ENCODE measurements at places on chromosomes 5 and 9.

GRCh38 chr9:36029765-36030528 lies 6.8 kb upstream of the RECK start:
- DNase-seq = no peak

DNA sequence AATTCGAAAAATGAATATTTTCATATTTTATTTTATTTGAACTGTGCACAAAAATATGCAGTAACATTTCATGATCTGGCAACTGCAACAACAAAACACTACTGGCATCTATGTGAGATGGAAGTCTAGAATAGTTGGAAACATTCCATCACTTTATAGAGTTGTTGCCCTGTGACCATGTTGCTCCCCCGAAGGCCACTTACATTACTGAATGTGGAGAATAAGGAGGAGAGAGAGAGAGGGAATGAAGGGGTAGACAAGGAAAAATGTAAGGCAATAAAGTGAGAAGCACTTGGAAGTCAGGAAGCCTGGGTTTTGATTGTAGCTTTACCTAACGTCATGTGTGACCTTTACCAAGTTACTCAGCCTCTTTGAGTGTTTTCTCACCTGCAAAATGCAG lies 437.2 kb upstream of the EDIL3 start:
- no peak for DNase-seq

DNA sequence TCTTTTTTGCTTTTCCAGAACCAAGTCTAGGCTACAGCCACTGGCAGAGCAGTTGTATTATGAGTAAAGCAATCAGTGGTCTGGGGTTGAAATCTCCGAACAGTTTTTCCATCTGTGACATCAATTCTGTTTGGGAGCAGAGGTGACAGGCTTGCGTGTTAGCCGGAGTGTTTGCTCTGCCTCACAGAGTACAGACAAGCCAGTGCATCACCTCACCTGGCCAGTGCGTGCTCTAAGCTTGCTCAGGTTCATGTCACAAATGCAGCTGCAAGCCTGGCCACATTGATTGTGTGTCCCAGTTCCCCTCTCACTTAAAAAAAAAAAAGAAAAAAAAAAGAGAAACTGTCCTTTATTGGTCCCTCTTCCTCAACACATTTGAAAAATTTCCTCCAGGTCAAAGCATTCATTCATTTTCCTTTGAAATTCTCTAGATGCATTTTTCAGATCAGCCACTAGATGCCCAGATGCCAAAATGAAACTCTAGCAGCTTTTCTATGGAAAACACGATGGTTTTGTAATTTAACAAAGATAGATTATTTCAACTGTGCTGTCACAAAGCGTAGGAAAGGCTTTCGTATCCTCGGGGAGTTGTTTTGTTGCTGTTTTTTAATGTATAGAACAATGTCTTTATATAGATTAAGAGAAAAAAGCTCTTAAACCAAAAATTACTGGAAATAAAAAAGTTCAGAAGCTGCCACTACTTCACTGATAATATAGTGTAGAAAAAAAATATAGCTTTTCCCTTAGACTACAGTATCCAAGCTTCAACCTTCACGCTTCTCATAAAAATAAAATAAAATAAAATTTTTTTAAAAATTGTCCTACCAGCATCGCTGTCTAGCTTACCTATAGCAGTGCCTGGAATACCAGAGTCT lies 585.5 kb downstream of the TLE1 start:
- DNase-seq = no peak

- no peak for DNase-seq
Measured at GRCh38 chr9:73683862-73684591, 532.4 kb downstream of the ANXA1 start.

DNA sequence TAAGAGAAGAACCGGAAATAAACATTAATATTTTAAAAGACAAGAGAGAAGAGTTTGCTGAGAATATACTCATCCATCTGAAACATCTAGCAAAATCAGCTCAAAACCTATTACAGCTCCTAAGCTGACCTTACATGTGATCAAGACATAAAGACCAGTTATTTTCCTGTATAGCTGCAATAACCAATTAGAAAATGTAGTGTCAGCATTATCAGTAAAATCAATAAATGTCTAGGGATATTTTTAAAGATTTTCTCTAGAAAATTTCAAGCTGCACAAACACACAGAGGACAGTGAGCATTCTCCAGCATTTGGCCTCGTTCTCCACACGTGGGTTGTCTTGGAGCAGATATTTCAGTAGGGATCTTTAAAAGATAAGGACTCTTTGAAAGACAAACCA lies 127.6 kb upstream of the CACNA1B start:
- DNase-seq = no peak

DNA sequence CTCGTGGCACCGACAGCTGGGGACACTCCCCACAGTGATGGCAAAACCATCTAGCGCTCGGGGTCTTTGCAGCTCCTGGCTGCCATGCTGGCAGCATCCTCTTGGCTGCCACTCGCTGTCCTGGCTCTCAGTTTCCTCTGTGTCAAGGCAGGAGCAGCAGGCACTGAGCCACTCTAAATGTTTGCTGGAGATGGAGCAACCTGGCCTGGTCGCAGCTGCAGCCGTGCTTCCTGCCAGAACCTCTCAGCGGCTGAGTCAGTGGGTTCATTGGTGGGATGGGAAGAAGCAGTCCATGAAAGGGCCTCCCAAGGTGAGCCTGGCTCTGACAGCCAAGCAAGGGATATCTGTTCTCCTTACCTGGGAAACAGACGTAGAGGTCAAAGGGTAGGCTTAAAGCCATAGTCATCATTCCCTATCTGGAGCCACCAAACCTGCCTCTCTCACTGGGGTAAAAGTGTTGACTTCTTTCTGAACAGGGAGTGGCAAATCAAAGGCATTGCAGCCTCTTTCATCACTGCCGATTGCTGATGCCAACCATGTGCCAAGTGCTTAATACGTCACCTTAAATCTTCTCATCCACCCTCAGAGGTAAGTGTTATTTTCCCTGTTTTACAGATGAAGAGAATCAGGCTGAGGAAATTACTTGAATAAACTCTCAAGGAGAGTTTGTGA lies 304.8 kb upstream of the ZNF462 start:
- DNase-seq = no peak

GRCh38 chr9:136728080-136728547 lies 14.6 kb downstream of the LCN10 start:
- peak; percentile 98 for DNase-seq

GRCh38 chr5:63697811-63698210 lies 264.4 kb downstream of the HTR1A start:
- no peak for DNase-seq

DNA sequence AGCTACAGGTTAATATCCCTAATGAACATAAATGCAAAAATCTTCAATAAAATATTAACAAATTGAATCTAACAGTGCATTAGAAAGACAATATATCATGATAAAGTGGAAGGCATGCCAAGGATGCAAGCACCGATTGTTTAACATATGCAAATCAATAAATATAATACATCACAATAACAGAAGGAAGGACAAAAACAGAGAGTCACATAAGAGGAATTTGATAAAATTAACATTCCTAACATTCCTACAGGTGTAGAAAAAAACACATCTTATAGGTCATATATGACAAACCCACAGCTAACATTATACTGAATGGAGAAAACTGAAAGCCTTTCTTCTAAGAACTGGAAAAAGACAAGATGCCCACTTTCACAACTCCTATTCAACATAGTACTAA lies 297.0 kb downstream of the CDH18 start:
- no peak for DNase-seq

DNA sequence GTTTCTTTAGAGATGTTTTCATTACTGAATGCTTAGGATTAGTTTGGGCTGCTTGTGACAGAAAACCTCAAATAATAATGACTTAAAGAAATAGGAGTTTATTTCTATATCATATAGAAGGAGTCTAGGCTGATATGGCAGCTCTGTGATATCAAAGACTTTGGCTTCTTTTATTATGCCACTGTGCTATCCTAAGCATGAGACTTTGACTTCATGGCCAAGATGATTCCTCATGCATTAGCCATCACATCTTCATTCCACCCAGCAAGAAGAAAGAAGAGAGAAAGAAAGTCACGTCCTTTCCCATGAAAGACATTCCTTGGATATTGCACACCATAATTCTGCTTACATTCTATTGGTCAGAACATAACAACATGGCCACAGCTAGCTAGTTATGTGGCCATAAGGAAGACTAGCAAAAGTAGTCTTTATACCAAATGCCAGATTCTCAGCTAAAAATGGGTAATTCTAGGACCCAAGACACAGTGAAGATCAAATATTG lies 76.2 kb downstream of the DAPK1 start:
- no peak for DNase-seq

GRCh38 chr9:35967042-35967441 lies 9.1 kb upstream of the OR2S2 start:
- DNase-seq = no peak

- DNase-seq = no peak
Measured at GRCh38 chr5:43242196-43242595, 50.2 kb downstream of the NIM1K start.

DNA sequence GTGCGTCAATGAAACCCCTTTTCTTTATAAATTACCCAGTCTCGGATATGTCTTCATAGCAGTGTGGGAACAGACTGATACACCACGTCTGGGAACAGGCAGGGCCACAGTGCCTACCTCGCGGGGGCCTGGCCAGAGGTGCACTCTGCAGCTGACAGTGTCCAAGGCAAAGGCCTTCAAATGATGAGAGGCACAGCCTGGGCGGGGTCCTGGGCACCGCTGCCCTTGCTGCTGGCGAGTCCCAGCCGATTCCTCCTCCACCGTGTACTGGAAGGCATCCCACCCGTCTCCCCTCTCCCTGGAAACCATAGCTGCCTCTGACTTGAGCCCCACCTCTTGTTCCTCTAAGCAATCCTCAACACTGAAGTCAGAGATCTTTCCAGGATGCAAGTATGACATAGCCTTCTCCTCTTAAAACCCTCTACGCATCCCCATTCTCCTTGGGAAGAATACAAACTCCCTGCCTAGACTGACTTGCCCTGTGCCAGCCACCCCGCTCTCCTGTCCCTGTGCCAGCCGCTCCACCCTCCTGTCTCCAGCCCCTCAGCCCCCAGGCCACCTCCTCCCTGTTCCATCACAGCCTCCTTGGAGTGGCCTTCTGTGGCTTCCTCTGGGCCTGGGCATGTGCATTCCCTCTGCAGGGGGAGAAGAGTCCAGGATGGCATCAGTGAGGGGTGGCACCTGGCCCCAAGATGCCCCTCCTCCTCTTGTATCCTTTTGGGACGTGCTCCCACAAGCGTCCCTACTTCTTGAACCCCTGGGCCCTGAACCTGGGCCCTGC lies 8.1 kb upstream of the COL5A1 start:
- no peak for DNase-seq

DNA sequence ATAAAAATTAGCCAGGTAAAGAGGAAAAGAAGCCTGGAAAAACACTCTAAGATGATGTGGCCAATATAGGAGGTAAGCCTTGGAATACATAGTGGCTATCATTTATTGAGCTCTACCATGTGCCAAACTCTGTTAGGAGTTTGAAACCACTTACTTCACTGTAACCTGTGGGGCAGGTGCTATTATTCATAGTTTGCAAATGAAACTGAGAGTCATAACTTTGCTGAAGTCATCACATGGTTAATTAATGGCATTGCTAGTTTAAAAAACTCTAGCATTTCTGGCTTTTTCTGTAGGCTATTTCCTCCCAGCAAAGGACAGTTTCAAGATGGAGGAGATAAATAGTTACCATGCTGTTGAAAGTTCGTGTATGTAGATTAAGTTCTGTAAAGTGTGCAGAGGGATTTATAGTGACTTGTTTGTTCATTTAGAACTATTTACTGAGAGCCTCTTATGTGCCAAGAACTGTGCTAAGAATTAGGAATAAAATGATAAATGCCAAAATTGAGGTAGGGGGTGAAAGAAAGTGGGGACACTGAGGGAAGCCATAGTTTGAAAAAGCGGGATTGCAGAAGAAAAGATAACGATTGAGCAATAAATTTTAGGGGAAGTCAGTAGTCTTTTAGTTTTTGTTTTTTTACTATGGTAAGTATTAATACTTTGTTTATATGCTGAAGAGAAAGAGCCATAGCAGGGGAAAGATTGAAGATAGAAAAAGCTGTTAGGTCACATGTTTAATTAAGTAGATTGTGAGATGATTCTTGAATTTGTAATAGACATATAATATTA lies 57.2 kb downstream of the WDR70 start:
- DNase-seq = no peak

DNA sequence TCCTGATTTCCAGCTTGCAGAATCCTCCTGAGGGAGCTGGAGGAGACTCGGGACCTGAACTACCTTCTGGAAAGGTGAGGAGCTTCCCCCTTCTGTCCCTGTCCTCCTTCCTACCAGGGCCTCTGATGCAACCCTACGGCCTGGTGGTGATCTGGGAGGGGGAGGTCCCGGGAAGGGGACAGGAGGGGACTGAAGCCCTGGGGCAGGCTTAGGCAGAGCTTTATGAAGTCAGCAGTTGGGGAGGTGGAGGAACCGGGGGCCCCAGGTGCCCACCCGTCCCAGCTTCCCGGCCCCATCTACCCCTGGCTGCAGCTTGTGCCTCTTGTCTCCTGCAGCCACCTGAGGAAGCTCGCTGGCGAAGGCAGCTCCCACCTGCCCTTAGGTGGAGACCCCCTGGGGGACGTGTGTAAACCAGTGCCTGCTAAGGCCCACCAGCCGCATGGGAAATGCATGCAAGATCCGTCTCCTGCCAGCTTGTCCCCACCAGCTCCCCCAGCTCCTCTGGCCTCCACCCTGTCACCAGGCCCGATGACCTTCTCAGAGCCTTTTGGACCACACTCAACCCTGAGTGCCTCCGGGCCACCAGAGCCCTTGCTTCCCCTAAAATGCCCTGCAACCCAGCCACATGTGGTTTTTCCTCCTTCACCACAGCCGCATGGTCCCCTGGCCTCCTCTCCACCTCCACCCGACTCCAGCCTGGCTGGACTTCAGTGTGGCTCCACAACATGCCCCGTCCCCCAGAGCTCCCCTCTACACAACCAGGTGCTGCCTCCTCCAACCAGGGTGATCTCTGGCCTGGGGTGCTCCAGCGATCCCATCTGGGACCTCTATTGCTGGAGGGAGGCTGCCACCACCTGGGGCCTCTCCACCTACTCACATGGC lies 2.1 kb downstream of the SPATA31E1 start:
- DNase-seq = no peak

GRCh38 chr5:139681466-139681865 lies 33.3 kb downstream of the CXXC5 start:
- DNase-seq = no peak

All from stimulated activated effector memory CD8-positive, alpha-beta T cell treated with anti-CD3 and anti-CD28 coated beads, Interleukin-12 subunit alpha, Interleukin-12 subunit beta, amount 100 ng/mL, for 72 hours (primary cell).